Fibroblast of the aortic adventitia (primary cell): ENCODE measurements at places on chromosomes 4 and X.

GRCh38 chr4:74858921-74859562, 64.7 kb upstream of the BTC start:
- no peak for DNase-seq

GRCh38 chr4:151093203-151093602, 6.2 kb upstream of the RPS3A start:
- no peak for DNase-seq

GRCh38 chr4:156388826-156389225, 435.2 kb upstream of the CTSO start:
- no peak for DNase-seq

GRCh38 chr4:183588169-183588675, 70.8 kb downstream of the RWDD4 start:
- DNase-seq: peak; percentile 67

GRCh38 chrX:40088299-40088625, 9.5 kb downstream of the BCOR start:
- no peak for DNase-seq

DNA sequence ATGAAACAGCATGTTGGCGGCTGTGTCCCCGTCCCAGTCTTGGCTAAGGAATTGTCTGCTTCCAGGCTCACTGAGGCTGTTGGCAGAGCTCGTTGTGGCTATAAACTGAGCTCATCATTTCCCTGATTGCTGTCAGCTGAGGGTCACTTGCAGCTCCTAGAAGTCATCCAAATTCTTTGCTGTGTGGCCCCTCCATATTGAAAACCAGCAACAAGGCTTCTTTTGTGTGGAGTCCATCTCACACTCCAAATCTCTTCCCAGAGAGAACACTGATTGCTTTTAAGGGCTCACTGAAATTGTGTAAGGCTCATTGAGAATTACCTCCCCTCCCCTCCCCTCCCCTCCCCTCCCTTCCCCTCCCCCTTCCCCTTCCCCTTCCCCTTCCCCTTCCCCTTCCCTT, 23.3 kb downstream of the TBC1D14 start:
- DNase-seq: no peak

DNA sequence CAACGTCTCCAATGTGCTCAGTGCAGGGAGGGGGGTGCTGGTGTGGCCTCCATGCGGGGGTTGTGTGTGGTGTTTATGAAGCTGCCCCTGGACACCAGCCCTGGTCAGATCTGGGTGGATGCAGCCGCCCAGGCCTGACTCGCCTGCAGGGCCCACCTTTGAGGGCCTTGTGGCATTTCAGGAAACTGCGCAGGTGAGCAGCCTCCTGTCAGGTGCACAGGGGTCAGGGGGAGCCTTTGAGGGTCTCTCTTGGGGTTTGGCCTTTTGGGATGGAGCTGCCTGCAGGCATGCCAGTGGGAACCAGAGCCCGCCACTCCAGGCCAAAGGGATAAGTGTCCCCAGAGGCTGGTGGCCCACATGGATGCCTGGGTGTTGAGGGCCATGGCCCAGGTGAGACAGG, 45.4 kb downstream of the ADRA2C start:
- no peak for DNase-seq

DNA sequence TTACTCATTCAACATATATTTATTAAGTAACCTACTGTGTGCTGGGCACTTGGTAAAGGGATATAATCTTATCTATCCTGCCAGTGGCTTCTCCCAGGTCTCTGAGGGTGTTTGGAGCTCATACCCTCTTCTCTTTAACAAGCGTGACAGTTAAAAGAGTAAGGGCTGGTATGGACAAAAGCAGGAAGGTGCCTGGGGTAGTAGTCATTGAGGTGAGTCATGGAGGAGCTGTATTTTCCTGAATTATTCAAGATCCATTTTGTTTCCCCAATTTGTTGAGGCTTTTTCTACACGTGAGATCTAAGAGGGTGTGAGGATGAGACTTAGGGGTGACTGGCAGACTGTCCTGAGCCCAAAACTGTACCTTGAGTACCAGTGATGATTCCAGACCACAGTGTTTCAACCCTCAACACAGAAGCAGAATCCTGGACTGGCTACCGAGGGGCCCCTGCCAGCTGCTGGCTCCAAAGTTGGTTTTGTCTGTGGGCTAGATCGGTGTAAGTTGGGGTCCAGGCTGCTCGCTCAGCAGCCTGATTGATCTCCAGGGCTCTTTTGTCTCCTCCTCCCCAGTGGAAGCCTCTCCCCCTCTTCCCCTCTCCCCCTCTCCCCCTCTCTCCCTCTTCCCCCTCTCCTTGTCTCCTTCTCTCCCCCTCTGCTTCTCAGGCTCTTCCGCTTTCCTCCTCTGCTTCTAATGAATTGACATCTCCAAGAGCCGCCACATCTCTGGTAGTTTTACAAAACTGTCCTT, at the start of gene DRP2:
DRP2 (plus strand) TSS at position 671 of the 748 bp plus-strand sequence. CDS start 11,862 bp downstream, outside the sequence.
- peak; percentile 35 for DNase-seq

DNA sequence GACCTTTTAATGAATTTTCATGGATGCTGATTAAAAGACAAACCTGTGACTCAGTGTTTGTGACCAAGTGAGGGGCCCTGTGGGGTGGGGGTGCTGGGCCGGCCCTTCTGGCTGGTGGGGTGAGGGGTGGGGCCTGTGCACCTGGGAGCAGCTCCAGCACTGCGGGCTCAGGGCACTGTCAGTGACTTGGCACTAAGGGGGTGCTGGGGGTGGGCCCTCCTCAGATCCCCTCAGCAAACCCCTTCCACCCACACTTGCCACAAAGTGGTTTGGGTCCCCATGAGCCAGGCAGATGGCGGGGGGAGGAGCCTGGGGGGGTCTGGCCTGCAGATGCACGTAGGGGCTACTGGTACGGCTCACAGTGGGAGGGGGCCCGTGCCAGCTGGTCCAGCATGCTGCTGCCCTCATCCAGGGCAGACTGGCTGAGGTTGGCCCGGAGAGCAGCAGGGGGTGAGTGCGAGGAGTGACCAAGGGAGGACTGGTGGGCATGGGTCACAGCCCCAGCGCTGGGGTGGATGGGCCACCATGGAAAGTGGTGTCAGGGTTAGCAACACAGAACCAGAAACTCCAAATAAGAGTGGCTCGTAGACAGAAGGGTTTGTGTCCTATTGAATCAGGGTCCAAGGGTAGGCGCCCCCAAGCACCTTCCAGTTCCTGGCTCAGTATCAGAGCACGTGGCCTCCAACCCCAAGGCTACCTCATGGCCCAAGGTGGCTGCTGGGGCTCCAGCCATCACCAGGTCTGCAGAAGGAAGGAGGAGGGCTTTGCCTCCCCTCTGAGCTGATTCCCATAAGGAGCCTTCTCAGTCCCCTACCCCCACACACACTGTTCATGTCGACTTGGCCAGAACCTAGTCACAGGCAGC, 10.1 kb downstream of the NKX1-1 start:
- no peak for DNase-seq

DNA sequence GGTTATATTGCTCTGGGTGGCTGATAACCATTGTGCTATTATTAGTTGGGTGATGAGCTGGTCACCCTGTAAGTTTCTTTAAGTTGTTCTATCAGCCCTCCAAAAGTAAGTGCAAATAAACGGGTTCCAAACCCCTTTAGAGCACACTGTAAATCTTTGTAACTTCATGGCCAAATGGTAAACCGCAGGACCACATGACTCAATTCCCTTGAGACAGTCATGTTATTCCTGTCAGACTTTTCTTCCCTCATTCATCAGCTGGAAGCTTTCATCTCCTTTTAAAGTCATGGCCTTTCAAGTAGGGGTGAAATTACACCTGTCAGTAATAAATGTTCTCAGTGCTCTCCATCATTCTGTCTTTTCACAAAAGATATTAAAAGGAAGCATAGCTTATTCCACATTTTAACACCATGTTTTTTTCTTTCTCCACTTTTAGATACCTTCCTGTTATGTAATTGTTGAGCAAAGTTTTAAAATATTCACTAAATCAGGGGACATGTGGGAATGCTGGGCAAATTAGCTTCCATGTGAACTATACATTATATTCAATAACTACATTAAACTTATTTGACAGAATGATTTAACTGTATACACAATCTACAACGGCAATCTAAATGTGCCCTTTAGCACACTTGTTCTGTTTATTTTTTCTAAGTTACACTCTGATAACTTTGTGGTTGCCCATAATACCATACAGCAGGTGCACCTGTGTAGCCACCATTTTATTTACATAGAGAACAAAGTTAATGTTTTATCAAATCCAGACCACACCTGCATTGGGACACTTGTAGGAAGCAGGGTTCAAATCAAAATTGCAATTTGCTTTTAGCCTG, 275.5 kb downstream of the CFAP299 start:
- peak; percentile 70 for DNase-seq

GRCh38 chr4:32864713-32865351, 2144.7 kb downstream of the PCDH7 start:
- DNase-seq: no peak

DNA sequence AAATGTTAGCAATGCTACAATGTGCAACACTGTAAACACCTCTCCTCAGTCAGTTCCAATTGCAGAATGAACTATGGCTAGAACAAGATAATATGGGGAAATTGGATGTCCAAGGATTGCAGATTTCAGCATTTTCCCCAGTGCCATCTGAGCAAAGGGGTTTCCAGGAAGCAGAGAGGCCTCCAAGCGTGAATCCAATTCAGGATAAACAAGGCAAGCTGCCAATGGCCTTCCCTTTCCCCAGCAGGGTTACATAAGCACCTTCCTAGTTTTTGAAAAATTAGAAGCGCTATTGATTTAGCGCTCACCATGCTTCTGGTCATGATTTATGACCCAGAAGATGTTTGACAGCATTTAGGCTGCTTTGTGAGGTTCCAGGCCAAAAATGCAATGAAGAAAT, 223.0 kb upstream of the GATB start:
- DNase-seq: peak; percentile 51

DNA sequence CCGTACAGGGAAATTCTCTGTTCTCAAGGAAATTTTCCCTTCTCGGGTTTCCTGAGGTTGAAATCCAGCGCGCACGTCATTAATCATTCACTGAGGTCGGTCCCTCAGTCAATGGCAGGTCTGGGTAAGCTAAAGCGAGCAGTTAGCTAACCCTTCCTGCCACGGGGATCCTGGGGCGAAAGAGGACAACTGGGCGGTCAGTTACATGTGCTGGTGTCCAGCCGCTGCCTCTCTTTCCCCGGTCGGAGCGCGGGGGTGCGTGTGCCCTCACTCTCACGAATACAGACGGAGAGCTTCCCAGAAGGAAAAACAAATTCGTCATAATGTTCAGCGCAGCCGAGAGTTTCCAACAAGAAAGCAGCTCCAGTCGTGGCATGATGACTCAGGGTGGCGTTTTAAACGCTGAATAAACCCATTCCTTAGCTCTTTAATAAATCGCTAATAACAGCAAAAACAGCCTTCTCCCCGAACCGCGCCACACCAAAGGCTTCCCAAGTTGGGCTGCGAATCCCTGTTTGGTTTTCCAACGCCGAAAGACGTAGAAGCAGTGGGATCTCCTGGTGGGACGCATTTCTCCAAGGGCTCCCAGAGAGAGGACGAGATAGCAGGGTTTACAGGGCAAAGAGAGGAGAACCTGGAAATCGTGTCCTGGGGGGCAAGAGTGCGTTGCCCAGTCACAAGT, 752 bp upstream of the FGF5 start:
- DNase-seq: peak; percentile 84

GRCh38 chrX:275967-276580, 5.1 kb upstream of the PLCXD1 start:
- peak; percentile 34 for DNase-seq

DNA sequence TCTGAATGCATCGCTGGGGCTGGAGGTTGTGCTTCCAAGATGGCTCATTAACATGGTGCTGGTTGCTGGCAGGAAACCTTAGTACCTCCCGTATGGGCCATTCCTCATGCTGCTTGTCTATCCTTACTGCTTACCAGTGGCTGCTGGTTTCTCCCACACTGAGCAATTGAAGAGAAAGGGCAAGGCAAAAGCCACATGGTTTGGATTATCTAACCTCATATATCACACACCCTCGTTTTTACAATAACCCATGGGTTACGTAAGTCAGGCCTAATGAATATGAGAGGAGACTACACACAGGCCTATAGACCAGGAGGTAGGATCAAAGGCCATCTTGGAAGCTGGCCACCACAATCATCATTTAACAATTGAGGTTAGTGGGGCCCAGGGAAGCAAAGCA, 141.8 kb upstream of the EDNRA start:
- no peak for DNase-seq

DNA sequence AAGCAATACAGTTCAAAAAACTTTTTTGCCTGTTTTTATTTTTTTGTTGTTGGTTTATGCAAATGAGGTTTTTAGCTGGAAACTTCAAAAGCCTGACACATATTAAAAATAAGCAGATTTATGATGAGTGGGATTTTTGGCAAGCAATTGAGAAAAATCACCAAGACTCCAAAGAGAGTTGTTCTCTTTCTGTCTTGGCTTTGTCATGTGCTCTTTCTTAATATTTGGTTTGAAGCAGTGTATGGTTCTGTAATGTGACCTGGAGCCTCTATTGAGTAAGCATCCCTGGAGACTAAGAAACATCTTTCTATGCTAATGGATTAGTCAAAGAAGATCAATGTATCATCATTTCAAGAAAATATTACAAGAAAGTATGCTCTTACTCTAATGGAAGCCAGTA, 11.7 kb downstream of the TRIM2 start:
- DNase-seq: no peak

DNA sequence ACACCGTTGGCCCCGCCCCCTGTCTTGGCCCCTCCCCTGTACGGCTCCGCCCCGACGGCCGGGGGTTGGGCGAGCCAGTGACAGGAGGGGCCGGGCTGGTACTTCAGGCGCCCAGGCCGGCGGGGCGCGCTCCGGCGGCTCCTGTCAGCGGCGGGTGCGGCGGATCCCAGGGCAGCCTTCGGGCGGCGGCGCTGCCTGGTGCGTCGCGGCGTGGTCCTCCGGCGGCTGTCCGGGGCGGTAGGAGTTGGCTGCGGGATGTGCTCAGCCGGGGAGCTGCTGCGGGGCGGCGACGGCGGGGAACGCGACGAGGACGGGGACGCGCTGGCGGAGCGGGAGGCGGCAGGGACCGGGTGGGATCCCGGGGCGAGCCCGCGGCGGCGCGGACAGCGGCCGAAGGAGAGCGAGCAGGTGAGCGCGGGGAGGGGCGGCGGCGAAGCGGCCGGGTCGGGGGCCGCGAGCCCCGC, at the start of gene FAM241A:
FAM241A (plus strand) TSS at position 129 of the 464 bp plus-strand sequence; CDS start at position 256, 127 bp downstream.
- DNase-seq: peak; percentile 69

DNA sequence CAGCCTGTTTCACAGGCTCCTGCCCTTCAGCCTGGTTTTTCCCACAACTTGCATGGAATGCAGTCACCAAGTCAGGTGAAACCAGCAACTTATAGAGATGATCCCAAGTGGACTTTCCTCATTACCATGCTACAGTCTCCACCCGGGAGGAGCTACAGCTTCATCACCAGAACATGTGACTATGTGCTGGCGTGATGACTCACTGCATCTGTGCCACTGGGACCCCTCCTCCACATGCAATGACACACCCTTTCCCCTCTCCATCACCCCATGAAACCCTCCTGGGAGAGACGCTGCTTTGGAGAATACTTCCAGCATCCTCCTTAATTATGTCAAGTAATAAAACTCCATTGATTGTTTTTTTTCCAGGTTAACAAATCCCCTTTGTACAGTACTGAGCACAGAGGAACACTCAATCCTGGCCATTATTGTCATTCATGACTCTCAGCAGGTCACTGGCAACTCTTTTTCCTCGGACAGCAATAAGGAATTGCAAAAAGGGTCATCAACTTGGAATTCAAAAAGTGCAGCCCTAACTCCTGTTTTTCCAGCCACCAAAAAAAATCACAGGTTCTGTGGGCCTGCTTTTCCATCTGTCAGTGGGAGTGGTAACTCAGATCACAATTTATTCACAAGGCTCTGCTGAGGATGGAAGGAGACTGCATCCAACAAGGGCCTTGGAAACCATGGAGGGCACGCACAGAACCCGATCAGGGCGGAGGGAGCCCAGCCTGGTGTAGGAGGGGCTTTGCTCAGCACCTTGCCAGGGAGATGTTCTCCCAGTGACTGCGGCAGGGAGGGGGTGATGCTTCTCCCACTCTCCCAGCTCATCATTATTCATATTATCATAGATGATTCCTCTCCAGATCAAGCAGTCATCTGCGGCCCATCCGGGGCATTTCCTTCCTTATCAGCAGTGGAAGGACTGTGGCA, 17.4 kb downstream of the QDPR start:
- DNase-seq: peak; percentile 79
